Mesendoderm (in vitro differentiated cells): ENCODE measurements at places on chromosomes 5 and 9.
A peak's percentile ranks its signal among the peaks of the same experiment; 100 is the strongest.

- no peak for DNase-seq
These were observed 65.4 kb downstream of the MVB12B start for GRCh38 chr9:126391713-126392661.

DNA sequence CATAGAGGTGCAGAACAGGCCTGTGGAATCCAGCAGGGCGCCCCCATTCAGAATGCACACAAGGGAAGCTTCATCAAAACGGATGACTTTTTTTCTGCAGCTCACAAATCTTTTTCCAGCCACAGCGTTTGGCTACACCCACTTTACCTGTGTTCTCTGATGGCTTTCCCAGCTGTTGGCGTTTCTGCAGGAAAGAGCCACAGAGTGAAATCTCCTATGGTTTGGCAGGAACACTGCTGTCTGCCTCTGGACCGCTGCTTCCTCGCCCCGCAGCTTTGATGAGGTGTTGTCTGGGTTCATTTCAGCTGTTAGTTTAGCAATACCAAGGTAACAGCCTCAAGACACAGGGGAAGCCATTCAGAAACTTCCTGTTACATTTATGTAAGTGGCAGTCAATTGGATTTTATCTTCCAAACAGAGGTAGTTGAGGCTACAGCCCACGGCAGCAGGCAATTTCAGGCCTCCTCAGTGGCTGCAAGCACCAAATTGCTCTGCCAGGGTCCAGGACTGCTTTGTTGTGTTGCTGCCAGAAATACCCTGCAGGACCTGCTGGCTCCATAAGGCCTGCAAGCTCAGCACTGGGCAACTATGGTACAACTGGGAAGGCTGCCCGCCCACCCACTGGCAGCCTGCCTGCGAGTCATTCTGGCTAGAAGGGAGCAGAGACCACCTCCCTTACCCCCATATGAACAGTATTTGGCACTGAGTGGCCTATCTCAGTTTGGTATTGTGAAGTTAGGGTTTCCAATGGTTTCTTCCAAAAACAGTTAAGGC lies 96.7 kb downstream of the MVB12B start:
- DNase-seq: no peak

GRCh38 chr9:73038613-73039012 lies 85.8 kb upstream of the ALDH1A1 start:
- peak; percentile 60 for DNase-seq

- no peak for DNase-seq
These were observed 2.6 kb upstream of the NSD1 start for GRCh38 chr5:177131019-177131320.

DNA sequence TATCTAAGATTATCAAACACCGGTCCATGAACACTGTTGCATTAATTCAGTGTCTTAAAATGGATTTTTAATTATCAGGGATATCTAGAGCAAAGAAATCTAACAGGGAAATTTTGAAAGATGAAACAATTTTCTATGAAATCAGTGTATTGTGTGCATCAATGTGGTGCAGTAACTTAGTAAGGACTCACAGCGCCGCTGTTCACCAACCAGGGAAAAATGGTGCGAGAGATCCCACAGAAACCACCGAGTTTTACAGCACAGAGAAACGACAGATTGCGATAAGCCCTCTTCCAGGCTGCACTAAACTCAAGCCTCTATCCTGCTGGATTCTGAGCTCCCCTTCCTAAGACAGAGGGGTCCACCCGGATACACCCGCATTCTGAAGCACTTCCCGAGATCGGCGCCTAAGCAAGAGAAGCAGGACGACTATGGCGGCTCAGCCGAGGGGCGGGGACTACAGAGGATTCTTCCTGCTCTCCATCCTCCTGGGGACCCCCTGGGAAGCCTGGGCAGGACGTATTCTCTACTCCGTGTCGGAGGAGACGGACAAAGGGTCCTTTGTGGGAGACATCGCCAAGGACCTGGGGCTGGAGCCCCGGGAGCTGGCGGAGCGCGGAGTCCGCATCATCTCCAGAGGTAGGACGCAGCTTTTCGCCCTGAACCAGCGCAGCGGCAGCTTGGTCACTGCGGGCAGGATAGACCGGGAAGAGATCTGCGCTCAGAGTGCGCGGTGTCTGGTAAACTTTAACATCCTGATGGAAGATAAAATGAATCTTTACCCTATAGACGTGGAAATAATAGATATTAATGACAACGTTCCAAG lies at the start of gene PCDHGA7:
Gene PCDHGA7 (plus strand): TSS at position 274 of the 826 bp plus-strand sequence. CDS start 158 bp downstream, at position 432.
- no peak for DNase-seq

- no peak for DNase-seq
These were observed 259.8 kb downstream of the NDUFS4 start for GRCh38 chr5:53820119-53820801.

GRCh38 chr5:156367597-156367996 lies 40.6 kb downstream of the SGCD start:
- DNase-seq: no peak

- no peak for DNase-seq
These were observed 9.2 kb upstream of the GLE1 start for GRCh38 chr9:128495296-128495695.

GRCh38 chr9:36914212-36914577 lies 119.9 kb downstream of the PAX5 start:
- no peak for DNase-seq

DNA sequence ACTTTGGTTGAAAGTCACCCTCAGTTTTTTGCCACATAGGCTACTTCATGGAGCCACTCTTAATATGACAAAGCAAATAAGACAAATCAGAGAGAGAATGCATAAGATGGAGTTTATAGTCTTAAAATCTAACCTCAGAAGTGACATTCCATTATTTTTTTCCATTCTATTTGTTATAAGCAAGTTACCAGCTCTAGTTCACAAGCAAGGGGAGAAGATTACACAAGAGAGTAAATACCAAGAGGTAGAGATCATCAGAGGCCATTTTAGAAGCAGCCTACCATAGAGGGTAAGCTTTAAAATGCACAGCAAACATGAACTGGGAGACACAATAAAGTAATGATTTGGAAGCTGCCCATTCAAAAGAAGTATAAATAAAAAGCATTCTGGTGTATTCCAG lies 651.3 kb upstream of the MEF2C start:
- peak; percentile 36 for DNase-seq

DNA sequence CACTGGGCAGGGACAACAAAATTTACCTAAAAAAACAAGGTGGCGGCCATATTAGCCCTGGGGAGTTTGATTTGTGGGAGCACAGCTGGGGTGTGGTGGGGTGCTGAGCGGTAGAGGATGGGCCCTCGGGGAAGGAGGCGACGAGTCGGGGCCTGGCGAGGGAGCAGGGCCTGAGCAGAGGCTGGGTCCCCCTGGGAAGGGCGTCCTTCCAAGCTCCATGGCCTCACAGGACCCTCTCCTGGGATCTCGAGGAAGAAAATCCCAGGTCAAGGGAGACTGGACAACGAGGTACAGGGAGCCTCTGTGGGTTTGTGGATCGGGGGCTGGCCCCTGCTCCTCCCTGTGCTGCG lies 165.5 kb downstream of the CACNA1B start:
- no peak for DNase-seq

- DNase-seq: no peak
These were observed 8.3 kb downstream of the HNRNPH1 start for GRCh38 chr5:179615203-179615602.

DNA sequence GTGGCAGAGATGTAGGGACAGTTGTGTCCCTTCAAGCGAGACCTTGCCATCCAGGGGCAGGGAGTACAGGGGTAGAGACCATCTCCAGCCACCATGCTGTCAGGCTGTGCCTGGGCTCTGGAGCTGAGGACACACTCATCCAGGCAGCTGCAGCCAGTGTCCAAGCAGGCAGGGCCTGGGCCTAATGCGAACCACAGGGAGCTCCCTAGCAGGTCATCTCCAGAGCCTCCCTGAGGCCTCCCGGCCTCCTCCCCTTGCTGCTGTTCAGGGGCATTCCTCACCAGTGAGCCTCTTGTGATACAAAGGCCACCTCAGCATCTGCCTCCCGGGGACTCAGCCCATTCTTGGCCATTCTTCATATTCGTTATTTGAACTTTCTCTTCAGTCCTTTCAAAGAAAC lies 35.0 kb downstream of the TPPP start:
- DNase-seq: no peak

GRCh38 chr9:107243742-107244141 lies 39.3 kb upstream of the RAD23B start:
- peak; percentile 90 for DNase-seq

GRCh38 chr5:168382421-168382820 lies 91.0 kb downstream of the WWC1 start:
- DNase-seq: no peak

GRCh38 chr5:107067395-107067794 lies 603.3 kb downstream of the EFNA5 start:
- no peak for DNase-seq

DNA sequence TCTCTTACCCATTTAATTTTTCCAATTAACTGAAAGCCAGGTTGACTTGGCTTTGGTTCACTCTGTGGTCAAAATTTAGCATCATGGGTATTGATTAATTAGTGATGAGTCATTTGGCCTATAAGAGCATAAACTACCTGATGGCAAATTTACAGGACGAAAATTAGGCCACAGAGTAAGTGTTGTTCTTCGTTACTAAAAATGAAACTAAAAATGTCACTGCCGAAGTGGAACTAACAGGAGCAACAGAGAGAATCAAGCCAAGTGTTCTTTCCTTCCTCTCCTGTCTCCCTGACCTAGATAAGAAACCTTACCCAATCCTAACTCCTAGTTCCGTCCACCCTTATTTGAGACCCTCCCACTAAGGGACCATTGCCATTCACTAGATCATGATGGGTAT lies 176.9 kb downstream of the RAB3C start:
- no peak for DNase-seq

DNA sequence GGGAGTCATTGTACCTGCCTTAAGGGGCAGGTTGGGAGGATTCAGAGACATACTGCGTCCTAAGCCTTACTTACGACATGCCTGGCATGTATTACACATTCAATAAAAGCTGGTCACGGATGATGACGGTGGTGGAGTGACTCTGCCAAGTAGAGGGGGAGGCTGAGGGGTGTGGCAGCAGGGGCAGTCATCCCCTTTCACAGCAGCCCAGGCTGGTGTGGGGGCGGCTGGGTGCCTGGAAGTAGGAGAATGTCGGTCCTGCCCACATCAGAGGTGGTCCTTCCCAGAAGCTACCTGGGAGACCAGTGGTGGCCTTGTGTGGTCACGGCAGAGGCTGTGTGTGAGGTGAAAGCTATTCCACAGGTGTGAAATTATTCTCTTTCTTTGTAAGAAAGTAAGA lies 8.9 kb downstream of the ZBTB34 start:
- DNase-seq: no peak

DNA sequence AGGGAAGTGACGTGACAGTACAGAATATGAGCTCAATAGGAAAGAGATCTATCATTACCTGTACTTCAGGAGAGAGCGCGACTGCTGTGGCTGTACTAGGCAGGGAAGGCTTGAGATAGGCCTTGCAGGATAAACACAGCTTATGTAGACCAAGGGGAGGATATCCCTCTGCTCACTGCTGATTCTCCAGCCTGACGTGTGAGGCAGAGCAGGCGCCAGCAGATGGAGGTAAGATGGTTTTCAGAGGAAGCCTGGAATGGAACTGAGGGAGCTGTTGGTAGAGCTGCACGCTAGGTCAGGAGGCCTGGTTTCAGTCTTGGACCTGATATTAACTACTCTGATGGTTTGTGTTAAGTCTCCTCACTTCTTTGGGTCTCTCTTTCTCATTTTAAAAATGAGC lies 291.4 kb downstream of the YTHDC2 start:
- DNase-seq: peak; percentile 60

GRCh38 chr9:80085668-80086067 lies 513.9 kb downstream of the TLE4 start:
- DNase-seq: no peak

DNA sequence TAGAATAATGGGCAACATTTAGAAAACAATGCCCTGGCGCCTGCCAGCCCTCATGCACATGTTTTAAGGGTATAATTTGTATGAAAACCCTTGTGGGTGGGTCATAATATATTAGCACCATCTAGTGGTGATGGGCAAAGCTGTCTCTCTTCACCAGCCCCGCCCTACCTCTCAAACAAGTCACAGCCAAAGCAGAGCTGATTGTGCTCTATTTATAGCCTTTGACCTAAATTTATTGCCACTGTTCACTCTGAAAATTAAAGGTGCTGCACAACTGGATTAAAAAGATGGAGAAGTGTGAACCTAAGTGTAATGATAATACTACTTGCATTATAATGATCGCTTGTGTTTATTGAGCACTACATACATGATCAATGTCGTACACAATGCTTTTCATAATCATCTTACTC lies 131.9 kb upstream of the ANKH start:
- peak; percentile 61 for DNase-seq

GRCh38 chr9:79221084-79221483 lies 350.7 kb upstream of the TLE4 start:
- no peak for DNase-seq

- no peak for DNase-seq
These were observed 270.5 kb downstream of the SMARCA2 start for GRCh38 chr9:2285416-2286332.

- DNase-seq: no peak
These were observed 2.5 kb upstream of the GPX3 start for GRCh38 chr5:151017897-151018296.

GRCh38 chr5:178058321-178059012 lies 54.9 kb upstream of the N4BP3 start:
- no peak for DNase-seq

DNA sequence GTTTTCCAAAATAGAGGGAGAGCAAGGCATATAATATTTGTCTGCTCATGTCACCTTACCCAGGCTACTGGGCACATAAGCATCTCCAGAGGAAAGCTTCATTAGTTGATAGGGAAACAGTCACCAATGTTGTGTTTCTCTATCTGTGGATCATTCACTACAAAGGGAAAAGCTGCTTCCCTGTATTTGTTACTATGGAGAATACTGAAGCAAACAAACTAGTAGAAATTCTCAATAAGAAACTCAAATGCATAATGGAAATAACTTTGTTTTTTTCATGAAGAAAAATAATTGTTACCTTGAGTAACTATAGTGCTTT lies 138.2 kb downstream of the PCSK1 start:
- no peak for DNase-seq

GRCh38 chr9:118028225-118028624 lies 324.0 kb downstream of the TLR4 start:
- no peak for DNase-seq

- no peak for DNase-seq
These were observed 70.2 kb downstream of the ANKRD33B start for GRCh38 chr5:10634050-10634449.

- DNase-seq: no peak
These were observed 312.3 kb upstream of the NMUR2 start for GRCh38 chr5:152717393-152717792.

DNA sequence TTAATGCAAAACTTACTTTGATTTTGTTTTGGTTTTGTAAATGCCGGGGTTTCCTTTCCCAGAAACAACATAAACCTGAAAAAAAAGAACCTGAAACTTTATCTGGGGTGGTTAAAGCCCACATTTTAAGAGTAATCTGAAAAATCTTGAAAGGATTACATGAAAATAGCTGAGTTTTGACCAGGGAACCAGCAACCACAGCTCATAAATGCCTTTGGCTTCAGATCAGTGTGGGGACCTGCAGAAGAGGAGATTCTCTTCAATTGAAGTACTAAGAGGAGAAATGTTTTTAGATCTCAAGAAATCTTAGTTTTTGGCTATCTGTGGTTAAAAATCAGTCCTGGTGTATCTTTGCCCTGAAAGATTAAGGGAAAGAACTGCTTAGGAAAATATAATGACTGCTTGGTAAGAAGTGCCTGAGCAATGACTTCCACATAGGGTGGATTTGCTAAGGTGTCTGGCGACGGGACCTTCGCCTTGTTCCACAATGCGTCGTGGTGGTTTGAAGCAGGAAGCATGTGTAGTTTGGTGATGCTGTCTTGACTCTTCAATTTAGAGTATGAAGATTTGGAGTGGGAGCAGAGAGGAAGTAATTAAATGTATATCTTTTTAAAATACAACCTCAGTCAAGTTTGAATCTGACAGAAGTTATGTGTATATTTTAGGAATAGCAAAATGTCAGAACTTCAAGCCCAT lies 186.5 kb downstream of the MAN2A1 start:
- DNase-seq: no peak

- no peak for DNase-seq
These were observed 153.3 kb downstream of the RGS3 start for GRCh38 chr9:113616621-113617496.
